ENCODE measurements at places on chromosomes 16 and 17.

GRCh38 chr17:33112763-33113162, 121.1 kb downstream of the SPACA3 start:
- DNase-seq = no peak

GRCh38 chr17:82278308-82278707, 4.8 kb upstream of the CSNK1D start:
- no peak for DNase-seq

GRCh38 chr16:11682655-11683096, 14.4 kb downstream of the SNN start:
- no peak for DNase-seq

- no peak for DNase-seq
These were observed 61.5 kb downstream of the MYOCD start for GRCh38 chr17:12727076-12727760.

DNA sequence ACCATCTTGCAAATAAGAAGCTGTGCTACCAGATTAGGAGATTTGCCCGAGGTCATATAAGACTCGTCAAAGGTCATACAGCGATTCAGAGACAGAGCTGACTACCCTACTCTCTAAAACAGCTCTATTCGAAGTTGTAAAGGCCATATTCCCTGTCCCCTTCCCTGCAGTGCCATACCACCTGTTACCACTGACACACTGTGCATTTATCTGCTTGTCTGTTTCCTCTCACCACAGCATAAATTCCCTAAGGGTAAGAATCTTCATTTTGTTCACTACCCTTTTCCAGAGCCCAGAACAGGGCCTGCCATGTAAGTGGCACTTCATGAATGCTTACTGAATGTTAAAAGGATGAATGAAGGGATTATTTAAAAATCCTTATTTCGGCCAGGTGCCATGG, 3.4 kb upstream of the KSR1 start:
- DNase-seq = no peak

DNA sequence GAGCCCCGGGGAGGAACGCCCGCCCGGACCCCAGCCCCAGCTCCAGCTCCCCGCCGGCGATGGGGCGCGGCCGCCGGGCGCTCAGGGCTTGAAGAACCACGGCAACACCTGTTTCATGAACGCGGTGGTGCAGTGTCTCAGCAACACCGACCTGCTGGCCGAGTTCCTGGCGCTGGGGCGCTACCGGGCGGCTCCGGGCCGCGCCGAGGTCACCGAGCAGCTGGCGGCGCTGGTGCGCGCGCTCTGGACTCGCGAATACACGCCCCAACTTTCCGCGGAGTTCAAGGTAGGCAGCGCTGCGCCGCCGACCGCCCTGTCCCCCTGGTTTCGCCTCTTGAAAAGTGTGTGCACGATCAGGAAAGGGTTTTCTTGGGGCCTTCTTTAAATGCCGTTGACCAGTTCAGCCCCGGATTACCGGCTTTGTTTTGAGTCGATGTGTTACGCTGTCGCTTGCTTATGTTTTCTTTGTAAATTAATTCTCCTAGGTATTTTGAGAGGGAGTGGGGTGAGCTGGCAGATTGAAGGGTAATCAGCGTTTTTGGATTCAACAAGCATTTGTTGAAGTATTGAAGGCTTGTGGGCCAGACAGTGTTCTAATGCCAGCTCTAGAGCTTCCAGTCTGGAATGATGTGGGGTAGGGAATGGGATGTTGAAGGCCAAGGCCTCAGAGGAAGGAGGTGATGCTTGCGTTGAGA, 681 bp downstream of the USP43 start:
- no peak for DNase-seq

DNA sequence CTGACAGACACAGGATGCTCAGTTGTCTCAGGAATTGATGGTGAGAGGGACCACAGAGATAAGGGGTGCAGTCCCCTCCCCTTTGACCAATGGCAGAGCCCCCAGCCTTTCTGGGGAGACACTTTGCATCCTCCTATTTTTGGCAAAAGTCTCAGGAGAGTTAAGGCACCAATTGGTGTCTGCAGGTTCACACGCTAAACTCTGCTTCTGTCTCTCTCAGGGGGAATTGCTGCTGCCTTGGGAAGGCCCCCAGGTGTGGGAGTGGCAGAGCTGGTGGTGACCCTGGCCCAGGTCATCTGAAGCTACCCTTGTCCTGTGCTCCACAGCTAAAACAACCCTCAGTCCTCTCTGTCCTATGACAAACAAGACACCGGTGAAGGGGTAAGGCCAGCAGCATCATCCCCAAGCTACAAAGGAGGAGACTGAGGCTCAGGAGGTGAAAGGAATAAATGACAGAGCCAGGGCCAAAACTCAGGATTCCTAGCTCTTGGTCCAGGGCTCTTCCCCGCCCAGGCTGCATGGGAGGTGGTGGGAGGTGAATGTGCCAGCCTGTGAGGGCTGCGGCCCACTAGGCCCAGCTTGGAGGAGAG, 20.3 kb downstream of the OSBPL7 start:
- DNase-seq = no peak

DNA sequence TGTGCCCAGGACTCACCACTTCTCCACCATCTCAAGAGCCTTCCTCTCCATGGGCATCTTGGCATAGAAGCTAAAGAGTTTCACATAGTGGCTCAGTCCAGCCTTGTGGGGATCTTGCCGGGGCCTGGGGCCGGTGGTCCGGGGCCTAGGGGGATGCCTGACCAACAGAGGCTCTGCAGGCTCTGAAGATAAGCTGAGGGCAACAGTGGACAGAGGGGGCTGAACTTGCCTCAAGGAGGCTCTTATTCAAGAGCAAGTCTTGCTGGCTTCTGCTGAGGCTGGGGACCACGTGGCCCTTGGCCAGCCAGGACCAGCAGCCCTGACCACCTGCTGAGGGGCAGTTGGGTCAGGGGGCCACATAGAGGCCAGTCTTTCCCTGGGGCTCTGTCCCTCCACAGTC, 13.5 kb upstream of the THAP11 start:
- no peak for DNase-seq

- DNase-seq = no peak
These were observed 124.5 kb upstream of the LHX1 start for GRCh38 chr17:36812762-36813161.

DNA sequence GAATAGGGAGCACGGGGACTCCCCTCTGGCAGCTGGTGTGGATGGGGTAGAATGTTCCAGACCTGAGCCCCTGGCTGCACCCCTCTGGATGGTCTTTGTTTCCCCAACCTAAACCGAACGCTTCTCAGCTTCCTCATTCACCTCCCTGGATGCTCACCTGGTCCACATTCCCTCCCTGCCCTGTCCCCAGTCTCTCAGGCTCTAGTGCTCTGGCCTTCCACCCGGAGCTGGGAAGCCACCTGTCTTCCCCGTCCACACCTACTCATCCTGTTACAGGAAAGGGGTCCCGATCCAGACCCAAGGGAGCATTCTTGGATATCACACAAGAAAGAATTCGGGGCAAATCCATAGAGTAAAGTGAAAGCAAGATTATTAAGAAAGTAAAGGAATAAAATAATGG, 73.5 kb downstream of the CYLD start:
- DNase-seq = no peak

GRCh38 chr17:58493506-58493905, 5.3 kb upstream of the HSF5 start:
- DNase-seq = no peak

- no peak for DNase-seq
These were observed 364.1 kb downstream of the CPPED1 start for GRCh38 chr16:12439399-12440227.

- peak; percentile 97 for DNase-seq
These were observed 41.1 kb upstream of the FOXJ1 start for GRCh38 chr17:76182016-76182764.
